ENCODE measurements at places on chromosomes 3 and 15. TPM values are rescaled to one million over a fixed set of nuclear protein-coding genes. Genes with fewer than 3 reads are reported as not detected.

Gene ROBO2
- total RNA-seq = 0.36 TPM

Gene SUSD5
- total RNA-seq = 11.2 TPM

Gene PTX3
- total RNA-seq = 537 TPM

Gene SHC4
- 1.5 TPM for total RNA-seq

Gene RPN1
- 473 TPM for total RNA-seq

Gene BRPF1
- total RNA-seq = 14.5 TPM

Gene KLF15
- total RNA-seq = 4.4 TPM

Gene ACAN
- 12.7 TPM for total RNA-seq

Gene CCDC54
- not detected for total RNA-seq

Gene KBTBD13
- total RNA-seq = not detected

Gene WNT5A
- total RNA-seq = 145 TPM

Gene TMCO5A
- not detected for total RNA-seq

Gene TRIM42
- not detected for total RNA-seq

Gene CLRN1
- not detected for total RNA-seq

Gene ECE2
- not detected for total RNA-seq

Gene ACAA1
- 20.0 TPM for total RNA-seq

Gene PRKCI
- total RNA-seq = 54.8 TPM

Gene CPN2
- 0.29 TPM for total RNA-seq

Gene ARHGAP11A
- total RNA-seq = 8.8 TPM

Gene GTF2A2
- total RNA-seq = 18.9 TPM

Gene CCR9
- total RNA-seq = not detected

Gene IMPG2
- 0.36 TPM for total RNA-seq

Gene DLEC1
- total RNA-seq = 0.29 TPM

Gene TIGIT
- total RNA-seq = not detected

Gene TMEM266
- total RNA-seq = not detected

Gene SLC28A2
- total RNA-seq = not detected

Gene BTD
- total RNA-seq = 31.1 TPM

Gene TM6SF1
- 0.36 TPM for total RNA-seq

Data from osteoblast (primary cell).